ENCODE measurements at places on chromosomes 7 and 10.
A peak's percentile ranks its signal among the peaks of the same experiment; 100 is the strongest.

DNA sequence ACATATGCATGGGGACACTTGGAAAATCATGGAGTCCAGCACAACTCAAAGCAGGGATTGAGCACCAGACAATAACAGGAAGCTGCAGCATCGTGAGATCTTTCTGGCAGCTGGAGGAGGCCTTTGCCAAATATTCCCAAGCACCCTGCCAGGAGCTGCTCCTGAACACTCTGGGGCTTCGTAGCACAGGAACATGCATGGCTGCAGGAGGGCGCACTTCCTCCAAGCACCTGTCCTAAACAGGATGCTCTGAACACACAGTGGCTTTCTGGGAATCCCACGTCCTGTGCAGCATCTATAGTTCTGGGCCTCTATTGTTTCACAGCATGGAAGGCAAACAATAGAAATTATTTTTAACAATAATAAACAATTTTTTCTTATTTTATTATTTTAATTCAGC is 4.1 kb downstream of the ABLIM1 start:
- DNase-seq, result peak; percentile 51

- DNase-seq, result no peak
These were observed 7.5 kb upstream of the JAKMIP3 start for GRCh38 chr10:132058111-132058745.

GRCh38 chr7:24718431-24718831 is 38.8 kb downstream of the GSDME start:
- no peak for DNase-seq

GRCh38 chr10:33115738-33116719 is 158.0 kb upstream of the ITGB1 start:
- peak; percentile 79 for DNase-seq

Data from SJCRH30 (cell line).